Fibroblast of the aortic adventitia (primary cell): ENCODE measurements at places on chromosomes 6 and 20. TPM values are rescaled to one million over a fixed set of nuclear protein-coding genes. Genes with fewer than 3 reads are reported as not detected.
A peak's percentile ranks its signal among the peaks of the same experiment; 100 is the strongest.

The MOXD1 gene
- total RNA-seq: 6.1 and 78.8 TPM in 2 replicates

DNA sequence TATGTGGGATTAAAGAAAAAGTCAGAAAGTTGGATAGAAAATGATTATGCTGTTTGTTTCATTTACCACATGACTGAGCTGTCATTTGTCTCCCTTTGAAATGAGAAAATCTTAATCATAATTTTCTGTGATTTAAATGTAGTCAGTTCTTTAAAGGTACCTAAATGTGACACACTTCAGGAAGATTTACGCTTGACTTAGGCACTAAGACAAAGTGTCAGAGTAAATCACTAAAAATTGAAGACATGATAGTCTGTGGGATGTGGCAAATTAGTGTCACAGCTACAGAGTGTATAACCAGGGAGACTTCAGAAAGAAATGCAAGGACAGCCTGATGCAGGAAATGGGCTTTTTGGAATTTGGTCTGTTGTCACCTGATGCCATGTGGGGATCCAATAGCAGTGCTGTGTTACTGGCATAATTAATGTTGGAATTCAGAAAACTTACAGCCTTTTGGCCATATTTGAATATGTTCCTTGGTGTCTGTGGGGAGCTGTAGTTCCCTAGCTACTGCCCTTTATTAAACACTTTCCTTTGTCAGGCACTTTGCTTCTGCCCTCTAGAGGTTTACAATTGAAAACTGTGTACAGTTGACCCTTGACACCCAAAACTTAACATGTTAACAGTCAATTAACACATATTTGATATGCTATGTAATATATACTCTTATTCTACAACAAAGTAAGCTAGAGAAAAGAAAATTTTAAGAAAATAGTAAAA lies 493.8 kb downstream of the UTRN start:
- DNase-seq: no peak

The LY6G6F gene
- not detected in 2 replicates for total RNA-seq

The ACSS1 gene
- 0.99 and 2.5 TPM in 2 replicates for total RNA-seq

The MEI4 gene
- not detected in 2 replicates for total RNA-seq

The WFDC10B gene
- total RNA-seq: not detected in 2 replicates

- no peak for DNase-seq
Observed at GRCh38 chr6:2859185-2859700, 17.6 kb upstream of the SERPINB1 start.

DNA sequence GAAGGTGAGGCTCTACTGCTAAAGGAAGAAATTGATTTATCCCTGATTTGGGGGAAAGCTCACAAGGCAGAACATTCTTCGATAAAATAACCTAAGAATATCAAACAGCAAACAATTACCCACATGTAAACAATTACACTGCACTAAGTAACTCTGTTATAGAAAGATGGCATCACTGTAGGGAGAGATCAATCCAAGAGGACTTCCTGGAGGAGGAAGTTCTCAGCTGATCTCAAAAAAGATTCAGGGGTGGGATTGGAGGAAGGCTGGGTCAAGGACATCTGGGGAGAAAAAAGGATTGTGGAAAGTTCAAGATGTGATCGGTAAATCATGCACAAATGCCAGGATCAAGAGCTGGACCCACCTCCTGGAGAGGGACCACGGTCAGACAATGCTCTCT lies 361.0 kb upstream of the SULF2 start:
- DNase-seq: no peak

- no peak for DNase-seq
Observed at GRCh38 chr20:36312724-36313441, 6.7 kb downstream of the DLGAP4 start.

GRCh38 chr20:20365480-20366161 lies 2.3 kb upstream of the INSM1 start:
- no peak for DNase-seq

DNA sequence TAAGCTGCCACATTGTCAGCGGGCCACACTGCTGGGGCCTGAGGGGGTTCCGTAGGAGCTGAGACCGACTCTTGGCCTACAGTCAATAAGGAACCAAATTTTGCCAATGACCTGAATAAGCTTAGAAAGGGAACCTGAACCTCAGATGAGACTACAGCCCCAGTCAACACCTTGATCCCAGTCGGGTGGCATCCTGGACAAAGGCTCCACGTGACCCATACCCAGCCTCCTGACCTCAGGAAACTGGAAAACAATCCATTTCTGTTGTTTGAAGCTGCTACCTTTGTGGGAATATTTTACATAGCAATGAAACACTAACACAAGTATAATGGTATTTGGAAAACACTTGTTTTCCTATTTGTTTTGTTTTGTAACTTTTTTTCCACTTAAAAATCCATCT lies 179.9 kb upstream of the RALGAPA2 start:
- no peak for DNase-seq

- DNase-seq: no peak
Observed at GRCh38 chr20:16013631-16014030, 559.6 kb downstream of the KIF16B start.

- no peak for DNase-seq
Observed at GRCh38 chr20:48921883-48922820, 641 bp downstream of the ARFGEF2 start.

GRCh38 chr6:121614115-121614514 lies 178.7 kb downstream of the GJA1 start:
- peak; percentile 74 for DNase-seq

GRCh38 chr6:30331981-30332380 lies 5.3 kb downstream of the TRIM39 start:
- no peak for DNase-seq

The SIGLEC1 gene
- 0.08 TPM in 1 of 2 replicates, not detected in the other for total RNA-seq

The DNAH8 gene
- total RNA-seq: 0.08 TPM in 1 of 2 replicates, not detected in the other

DNA sequence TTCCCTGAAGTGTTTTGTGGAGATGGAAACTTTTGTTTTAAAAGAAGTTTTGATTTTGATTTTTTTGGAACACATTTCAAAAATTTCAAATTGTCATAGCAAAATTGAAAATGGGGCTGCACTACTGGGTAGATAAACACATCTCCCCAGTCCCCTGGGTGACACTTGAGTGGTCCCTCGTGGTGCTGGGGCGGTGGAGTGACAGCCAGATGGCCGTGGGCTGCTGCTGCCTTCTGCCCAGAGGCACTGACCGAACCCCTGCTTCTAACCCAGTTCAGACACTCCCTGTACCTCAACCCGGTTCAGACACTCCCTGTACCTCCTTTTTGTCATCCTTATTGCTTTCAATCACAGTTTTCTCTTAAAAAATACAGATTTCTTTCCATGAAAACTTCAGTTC lies 69.9 kb upstream of the SYNJ2 start:
- DNase-seq: no peak

GRCh38 chr20:39878809-39879208 lies 810.2 kb downstream of the MAFB start:
- no peak for DNase-seq

GRCh38 chr6:113859349-113860180 lies 2.4 kb downstream of the MARCKS start:
- DNase-seq: peak; percentile 63

GRCh38 chr6:36118550-36119107 lies 11.7 kb upstream of the MAPK13 start:
- DNase-seq: no peak

GRCh38 chr6:1599469-1599868 lies 10.2 kb upstream of the FOXC1 start:
- no peak for DNase-seq

GRCh38 chr6:12431023-12431422 lies 140.9 kb downstream of the EDN1 start:
- no peak for DNase-seq

- DNase-seq: peak; percentile 70
Observed at GRCh38 chr6:146850238-146850896, 251.6 kb downstream of the ADGB start.

The DEFB123 gene
- not detected in 2 replicates for total RNA-seq

DNA sequence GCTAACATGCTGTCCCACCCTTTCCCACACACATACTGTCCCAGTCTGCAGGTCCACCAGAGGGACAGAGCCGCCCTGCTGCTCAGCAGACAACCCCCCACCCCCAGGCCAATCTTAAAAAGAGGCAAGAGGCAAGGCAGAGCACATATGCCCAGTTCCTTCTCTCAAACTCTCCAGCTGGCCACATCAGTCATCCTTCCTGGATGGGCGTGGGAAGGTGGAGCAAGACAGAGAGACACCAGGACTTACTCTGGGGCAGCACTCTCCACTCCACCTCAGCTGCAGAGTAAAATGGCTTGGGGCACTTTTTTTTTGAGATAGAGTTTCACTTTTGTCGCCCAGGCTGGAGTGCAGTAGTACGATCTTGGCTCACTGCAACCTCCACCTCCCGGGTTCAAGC lies 10.8 kb downstream of the MOCS3 start:
- no peak for DNase-seq

DNA sequence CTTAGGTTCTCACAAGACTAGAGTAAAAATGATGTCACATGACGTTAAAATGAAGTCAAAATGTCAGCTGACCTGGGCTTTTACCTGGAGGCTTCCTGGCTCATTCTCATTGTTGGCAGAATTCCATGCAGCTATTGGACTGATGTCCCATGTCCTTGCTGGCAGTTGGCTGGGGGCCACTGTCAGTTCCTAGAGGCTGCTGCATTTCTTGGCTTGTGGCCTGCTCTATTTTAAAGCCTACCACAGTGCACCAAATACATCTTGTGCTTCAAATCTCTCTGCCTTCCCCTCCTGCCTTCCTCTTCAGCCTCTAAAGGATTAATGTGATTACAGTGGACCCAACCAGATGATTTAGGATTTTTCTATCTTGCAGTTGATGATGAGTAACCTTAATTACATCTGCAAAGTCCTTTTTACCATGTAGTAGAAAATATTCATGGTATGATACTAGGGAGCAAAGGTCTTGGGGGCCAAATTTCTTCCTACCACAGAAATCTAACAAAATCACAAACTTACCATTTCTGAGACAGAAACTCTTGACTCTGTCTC lies 81.9 kb downstream of the FIG4 start:
- DNase-seq: peak; percentile 24

GRCh38 chr6:48658915-48659314 lies 547.9 kb upstream of the PTCHD4 start:
- no peak for DNase-seq

DNA sequence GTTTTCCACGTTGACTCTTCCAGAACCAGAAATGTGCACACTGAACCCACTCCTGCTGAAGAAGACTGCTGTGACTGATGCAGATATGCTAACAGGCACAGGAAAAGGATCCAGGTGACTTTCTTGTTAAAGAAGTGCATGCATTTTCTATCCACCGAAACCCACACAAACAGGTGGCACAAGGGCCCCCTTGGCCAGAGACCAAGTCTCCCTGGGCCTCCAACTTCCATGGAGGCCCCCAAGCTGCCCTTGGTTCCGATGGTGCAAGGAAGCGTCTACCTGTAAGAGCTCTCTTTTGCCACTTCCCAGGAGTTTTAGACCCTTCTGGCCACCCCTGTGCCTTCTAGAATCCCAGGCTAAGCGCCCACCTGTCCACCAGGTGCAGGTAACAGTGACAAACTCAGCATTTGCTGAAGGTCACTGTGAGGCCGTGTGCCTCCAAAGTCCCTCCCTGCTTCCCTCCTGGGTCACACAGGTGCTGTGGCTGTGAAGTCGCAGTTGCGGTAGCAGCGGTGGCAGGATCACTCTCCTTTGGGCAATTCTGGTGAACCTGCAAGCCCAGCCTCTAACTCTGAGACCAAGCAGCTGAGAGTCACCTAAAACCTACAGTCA lies 134.8 kb downstream of the PXDC1 start:
- no peak for DNase-seq

DNA sequence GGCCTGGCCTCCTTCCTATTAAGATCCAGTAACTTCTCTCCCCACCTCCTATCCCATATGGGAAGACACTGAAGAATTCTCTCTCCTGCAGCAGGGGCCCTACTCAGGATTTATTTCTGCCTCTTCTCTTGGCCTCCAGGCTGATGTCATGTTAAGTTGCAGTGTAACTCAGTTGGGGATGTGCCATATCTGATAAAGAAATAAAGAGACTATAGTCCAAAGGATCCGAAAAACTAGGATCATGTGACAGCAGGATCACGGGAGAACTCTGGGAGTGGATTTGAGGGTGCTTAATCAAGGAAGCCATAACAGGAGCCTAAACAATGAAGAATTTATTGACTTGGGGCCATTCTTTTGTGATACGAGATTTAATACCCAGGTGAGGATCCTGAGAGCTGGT lies 38.5 kb upstream of the TGM6 start:
- DNase-seq: no peak

DNA sequence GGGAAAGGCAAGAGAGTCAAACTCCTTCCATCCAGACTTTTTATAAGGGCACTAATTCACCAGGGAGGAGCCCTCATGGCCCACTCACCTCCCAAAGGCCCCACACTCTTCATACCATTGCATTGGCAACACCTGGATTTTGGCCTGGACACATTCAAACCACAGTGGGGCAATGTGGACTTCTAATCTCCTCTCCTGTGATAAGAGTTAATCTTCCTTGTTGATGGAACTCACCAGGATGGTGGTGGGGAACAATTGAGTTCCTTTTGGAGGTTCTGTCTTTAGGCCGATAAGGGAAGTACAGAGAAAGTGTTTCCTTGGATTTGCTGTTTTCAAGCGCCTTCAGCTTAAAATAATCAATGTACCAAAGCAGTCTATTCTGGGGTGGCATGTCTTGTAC lies 268.7 kb downstream of the CD83 start:
- DNase-seq: no peak

GRCh38 chr6:21208081-21208795 lies 385.3 kb upstream of the SOX4 start:
- no peak for DNase-seq

DNA sequence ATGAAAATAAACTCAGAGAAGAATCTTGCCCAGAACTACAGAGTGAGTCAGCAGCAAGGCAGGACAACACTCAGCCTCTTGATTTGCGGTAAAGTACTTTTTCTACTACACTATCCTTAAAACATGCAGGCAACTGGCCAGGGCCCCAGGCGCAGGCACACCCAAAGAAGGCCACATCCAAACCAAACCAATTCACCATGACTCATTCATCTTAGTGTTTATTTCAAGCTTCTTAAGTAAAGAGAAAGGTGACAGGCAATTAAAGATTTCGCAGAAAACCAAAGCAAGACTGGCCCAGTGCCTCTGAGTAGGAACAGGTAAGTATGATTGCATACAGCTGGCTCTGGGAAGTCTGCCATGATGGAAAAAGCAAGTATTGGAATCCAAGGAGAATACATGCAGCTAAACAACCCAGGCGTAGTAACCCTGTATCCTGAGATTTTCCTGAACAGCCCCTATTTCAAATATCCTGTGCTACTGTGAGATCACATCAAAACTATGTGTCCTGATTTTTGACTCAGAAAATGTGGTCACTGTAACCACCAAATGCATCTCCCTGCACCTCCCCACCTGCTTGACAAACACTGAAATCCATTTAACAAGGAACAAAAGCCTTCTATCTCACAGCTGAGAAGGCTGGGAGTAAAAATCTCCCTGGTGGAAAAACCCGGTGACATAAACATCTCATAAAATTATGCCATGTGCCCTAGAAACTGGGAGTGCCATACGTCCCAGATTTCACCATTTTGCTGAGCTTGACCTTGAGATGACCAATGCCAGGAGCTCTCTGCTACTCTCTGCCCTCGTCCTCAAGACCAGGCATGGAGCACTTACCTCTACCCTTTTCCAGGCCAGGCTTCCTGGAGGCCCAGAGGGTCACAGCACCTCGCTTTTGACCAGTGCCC lies 12.4 kb downstream of the WFDC3 start:
- DNase-seq: peak; percentile 100

- no peak for DNase-seq
Observed at GRCh38 chr20:61052195-61052750, 199.8 kb upstream of the CDH4 start.

- DNase-seq: peak; percentile 23
Observed at GRCh38 chr6:166488076-166488685, 98.3 kb downstream of the RAMACL start.
